ENCODE measurements at places on chromosomes 3 and 15.

- DNase-seq = no peak
Observed at GRCh38 chr15:59369597-59369996, 3.1 kb downstream of the MYO1E start.

- DNase-seq = no peak
Observed at GRCh38 chr3:160012108-160012507, 23.5 kb downstream of the IL12A start.

- no peak for DNase-seq
Observed at GRCh38 chr15:46410705-46411104, 775.9 kb downstream of the SQOR start.

DNA sequence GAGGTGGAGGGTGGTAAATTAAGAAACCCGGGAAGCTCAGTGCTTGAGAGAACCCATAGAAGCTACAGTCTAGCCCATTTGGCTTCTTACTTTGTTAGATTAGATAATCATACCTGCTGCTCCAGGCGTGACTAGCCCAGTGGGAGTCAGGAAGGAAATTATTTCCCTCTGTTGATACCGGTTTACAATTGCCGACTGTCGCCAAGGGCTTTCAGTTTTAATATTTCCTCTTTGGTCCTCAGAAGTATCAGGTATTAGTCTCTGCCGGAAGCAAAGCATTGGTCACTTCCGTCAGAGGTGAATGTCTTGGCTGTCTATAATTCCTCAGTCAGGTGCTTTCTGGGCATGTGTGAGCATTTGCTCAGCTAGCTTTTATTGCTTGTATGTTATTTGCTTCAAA lies 75.2 kb downstream of the LPP start:
- no peak for DNase-seq

DNA sequence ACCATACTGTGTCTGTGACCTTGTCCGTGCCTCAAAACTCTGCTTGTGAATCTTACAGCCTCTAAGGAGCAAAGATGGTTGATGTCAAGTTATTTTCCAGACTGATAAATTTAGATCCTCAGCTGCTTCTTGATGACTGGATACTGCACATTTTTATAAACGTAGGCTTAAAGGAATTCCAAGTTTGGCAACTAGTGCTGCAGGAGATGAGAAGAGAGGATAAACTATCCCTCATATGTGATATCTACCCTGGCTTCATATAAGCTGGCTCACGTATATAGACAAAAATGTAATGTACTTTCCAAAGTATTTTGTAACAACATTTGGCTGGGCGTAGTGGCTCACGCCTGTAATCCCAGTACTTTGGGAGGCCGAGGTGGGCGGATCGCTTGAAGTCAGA lies 89.6 kb downstream of the GMPS start:
- DNase-seq = no peak

DNA sequence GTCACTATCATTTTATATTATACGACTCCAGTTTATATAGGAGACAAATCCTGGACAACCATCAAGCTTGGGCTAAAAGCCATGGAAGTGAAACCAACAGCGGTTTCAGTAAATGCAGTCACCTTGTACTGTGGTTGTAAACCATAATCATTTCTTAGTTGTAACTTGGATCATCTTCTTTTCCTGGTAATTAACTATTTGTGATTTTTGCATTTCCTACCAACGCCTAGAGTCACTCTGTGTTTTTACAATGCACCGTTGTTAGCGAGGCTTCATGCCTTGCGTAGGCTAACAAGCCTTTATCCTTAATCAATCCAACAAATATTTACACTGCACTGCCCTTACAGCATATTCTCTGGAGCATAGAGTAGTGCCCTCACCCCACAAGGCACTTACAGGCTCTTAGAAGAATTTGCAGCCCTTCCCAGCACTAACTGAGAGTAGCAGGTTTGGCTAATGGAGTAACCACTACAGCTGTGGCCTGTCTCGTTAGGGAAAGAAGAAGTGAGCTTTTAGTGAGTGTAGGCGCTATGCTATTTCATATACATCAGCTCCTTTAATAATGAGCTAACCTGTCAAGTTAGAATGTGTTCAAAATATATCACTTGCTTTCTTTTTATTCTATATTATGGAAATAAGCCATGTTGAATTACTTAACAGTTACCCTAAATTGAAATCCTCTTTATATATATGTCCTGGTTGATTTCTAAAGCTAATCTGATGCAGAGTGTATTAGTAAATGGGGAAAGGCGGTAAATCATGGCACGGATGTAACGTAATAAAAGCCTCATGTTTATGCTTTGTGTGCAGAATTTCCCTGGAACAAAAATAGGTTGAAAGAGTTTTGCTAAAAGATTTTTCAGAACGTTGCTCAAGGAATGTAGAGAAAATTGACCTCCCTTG lies 62.8 kb downstream of the ABHD2 start:
- peak; percentile 77 for DNase-seq

DNA sequence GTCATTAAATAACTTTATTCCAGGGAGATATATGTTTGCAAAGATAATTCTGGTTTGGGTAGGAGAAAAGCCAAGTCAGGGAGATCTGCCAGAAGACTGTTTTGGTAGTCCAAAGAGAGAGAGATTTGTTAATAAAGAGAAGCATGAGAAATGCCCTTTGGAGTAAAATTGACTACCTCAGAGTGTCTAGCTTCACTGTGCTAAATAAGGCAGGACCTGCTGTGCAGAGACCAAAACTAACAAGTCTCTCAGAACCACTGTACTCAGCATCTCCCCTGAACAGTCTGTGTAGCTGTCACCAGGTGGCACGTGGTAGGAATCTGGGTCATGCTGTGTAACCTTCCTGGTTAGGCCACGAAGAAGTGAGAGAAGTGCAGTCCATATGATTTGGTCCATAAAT lies 31.6 kb upstream of the SLC35G2 start:
- DNase-seq = no peak

DNA sequence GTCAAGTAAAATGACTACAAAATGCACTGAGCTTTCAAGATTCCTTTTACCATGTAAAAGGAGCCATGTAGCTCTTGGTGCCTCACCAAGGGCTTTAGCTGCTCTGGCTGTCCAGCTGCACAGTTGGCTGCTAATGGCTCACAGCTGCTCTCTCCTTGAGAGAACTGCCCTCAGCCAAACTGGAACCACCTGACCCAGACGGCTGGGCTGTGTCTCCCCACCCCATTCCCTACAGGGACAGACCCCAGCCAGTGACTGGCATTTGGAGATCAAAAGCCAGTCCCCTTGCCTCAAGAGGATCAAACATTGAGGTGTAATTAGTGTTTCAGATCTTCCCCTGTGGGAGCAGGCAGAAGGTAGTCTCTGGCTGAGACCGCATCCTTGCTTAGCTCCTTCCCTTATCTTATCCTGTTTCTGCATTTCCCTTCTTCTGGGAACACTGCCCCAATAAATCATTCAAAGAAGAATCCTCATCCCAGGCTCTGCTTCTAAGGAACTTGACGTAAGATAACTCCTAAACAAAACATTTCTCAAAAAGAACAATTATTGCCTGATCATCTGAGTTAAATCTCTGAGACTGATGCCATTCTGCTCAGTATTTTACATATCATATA lies 28.6 kb upstream of the UBE2E2 start:
- no peak for DNase-seq

DNA sequence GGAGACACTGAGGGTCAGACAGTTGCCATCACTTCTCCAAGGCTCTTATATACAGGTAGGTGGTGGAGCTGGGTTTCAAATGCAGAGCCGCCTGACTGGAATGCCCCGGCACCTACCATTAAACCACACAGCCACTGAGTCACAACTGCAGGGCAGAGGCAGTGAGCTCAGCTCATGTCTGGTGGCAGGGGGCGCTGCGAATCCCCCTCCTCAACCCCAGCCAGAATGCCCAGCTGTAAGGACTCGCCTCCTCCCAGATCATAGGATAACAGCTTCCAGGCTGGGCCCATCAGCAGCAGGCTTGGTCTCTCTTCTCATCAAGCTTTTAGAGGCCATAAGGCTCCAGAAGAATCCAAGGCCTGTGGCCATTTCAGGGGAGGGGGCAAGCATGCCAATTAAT lies 26.4 kb downstream of the ADCY5 start:
- DNase-seq = no peak

DNA sequence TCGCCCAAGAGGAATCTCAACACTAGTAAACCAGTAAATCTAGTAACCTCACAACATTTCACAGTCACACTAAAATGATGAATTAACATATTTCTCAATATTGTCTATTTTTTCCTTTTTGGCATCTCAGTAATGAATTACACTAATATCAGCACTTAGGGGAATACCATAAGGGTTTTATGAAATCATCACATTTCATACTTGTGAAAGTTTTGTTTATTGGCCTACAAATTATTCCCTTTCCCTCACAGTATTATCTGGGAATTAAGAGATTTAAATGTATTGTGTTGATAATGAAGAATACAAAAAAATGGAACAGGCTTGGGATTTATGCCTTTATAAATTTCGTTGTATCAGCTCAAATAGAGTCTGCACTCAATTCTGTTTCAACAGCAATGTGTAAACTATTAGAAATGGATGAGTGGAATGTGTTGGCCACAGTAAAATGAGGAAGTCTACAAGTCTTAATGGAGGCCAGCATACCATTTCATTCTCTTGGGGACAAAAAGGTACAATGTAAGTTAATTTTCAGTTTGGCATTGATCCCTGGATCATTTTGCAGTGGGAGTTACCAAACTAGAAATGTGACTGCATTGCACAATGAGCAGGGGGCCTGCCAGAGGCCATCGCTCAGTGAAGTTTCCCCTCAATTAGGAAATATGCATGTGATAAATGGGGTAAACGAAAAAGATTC lies 195.4 kb downstream of the FMN1 start:
- no peak for DNase-seq

- no peak for DNase-seq
Observed at GRCh38 chr3:8899876-8900460, 63.3 kb downstream of the RAD18 start.

DNA sequence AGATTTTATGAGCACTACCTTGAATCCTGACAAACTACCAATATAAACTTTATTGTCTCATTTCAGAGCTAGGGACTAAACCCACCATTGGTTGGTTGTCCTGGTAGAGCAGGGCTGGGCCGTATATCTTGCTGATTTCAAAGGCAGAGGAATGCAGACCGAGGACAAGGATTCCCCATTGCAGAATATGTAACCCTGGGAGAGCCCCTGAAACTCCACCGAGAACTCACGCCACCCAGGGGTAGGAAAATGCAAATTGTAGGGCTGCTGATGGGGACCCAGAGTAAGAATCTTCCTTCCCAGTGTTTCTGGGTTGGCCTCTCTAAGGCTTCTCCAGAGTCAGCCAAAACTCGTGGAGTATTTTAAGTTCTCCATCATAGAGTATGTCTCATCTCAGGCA lies 235.3 kb downstream of the ABHD5 start:
- no peak for DNase-seq

- no peak for DNase-seq
Observed at GRCh38 chr15:55084216-55084615, 112.5 kb downstream of the RSL24D1 start.

DNA sequence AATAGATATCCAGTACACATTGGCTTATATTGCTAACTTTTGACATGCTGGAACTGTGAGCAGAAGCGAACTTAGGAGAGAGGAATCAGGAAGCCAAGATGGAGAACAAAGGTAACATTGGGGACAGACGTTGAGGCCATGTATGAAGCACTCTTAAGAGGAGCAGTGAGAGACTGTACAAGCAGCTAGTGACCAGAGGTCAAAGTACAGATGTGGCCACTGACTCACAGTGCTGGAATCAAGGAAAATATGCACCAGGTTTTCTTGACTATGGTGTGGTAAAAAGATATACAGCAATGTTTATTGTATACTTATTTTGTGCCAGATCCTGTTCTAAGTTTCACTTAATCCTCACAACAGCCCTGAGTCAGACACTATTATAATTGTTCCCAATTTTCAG lies 2.0 kb upstream of the IL20RB start:
- DNase-seq = no peak

DNA sequence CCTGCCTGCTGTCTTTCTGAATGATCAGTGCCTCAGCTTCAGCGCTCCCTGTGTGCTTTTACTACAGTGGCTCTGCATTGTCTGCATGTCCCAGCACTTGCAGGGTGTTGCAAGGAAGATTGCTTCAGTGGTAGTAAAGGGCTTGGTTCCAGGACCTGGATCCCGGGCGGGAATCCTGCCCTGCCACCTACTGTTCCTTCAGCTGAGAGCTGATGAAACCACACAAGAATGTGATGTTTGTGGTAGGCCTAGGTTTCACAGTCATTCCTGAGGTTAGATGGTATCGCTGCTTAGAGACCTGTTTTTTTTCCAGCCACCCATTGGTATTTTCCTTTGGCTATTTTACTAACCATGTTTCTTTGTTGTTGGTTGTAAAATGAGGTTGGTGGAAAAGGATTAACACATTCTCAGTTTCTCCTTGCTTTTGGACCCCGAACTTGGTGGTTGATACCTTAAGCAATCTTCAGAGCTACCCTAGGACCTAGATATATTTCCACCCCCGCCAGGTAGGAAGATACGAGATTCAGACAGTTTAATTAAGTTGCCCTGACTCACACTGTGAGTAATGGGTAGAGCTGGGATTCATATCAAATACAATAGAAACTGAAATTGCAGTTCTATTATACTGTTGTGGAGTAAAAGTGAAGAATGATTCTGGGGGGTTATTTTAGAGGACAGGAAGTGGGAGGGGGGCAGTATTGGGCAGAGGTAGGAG lies 11.4 kb downstream of the GPR87 start:
- DNase-seq = no peak

DNA sequence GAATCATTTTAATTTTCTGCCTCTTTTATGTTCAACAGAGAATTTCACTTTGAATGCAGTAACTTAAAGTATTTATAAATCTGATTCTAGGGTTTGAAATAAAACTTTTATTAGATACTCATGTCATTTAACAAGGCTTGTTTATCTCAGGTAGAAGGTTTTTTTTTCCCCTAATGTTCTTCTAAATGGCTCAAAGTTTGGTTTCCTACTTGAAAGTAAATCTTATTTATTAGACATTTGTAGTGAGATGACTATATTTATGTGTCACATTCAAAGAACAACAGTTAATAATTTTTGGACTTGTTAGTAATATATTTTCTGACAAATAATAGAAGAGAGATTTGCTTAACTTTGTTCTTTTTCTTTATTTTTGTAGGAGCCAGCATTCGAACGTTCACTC lies 63.9 kb downstream of the NEO1 start:
- no peak for DNase-seq

DNA sequence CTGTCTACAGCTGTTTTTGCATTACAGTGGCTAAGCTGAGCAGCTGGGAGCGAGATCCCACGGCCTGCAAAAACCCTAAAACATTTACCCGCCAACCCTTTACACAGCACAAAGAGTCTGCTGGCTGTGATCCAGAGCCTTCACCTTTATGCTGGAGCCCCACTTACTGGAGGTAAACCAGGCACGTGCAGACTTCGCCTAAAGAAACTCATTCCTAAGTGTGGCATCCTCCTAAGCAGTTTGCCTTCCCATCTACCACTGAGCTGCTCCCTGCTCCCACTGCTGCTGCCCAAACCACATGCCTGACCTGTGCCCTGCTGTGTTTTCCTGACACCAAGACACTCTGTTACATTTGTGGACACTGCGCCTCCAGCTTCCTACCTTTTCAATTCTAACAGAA lies 53.0 kb downstream of the CHSY1 start:
- DNase-seq = no peak

- DNase-seq = no peak
Observed at GRCh38 chr15:27399241-27399640, 428.3 kb downstream of the GABRG3 start.

GRCh38 chr3:148931574-148931973 lies 59.8 kb upstream of the GYG1 start:
- no peak for DNase-seq

GRCh38 chr15:70541511-70541910 lies 221.8 kb downstream of the UACA start:
- DNase-seq = no peak
